ENCODE measurements at places on chromosomes 12 and 14.

DNA sequence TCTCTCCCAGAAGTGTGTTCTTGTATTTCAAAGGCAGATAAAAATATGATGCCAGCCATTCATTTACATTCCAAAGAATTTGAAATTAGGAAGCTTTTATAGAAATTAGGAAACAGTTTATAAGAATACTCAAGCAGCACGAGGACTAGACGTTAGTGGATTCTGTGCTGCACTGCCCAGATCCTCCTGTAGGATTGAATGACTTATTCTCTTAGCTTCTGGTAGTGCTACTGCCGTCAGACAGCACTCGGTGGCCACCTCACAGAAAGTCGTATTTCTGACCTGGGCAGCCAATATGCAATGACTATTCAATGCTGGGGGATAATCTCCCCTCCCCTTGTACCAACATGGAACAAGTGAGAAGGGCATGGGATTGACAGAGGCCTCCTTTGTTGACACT, 326.4 kb downstream of the RPL10L start:
- H3K36me3 ChIP-seq: no peaks in the 10 kb centered on the region
- H3K27ac ChIP-seq: no peak overlapping the region
- no peak overlapping the region for H3K4me3 ChIP-seq

DNA sequence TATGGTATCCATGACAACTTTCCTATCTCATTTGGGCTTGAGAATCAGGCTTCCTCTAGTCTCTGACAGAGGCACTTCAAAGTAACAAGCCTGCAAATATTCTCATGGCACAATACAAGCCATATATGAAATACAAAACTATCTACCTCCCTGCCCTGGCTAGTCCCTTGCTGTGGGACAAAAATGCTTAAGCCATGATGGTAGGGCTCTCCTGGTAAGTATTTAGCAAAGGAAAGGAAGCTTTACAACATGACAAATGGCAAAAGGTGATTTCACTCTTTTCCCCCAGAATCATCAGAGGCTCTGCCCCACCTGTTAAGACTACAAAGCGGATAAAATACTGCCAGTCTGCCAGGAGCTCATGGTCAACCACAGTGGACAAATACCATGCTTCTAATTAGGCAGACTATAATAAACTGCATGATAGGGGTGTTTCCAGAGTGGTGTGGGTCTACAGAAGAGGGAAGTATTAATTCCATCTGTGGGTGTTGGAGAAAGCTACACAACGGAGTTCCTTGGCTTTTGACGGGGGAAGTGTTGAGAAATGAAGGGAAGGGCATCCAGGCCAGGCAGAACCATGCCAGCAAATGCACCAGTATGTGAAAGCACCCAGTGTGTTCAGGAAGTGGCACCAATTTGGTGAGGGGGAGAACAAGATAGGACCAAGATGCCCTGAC, 92.9 kb downstream of the SPTSSA start:
- peaks cover 5% of the 10 kb centered on the region for H3K27me3 ChIP-seq
- H3K4me1 ChIP-seq: no peaks in the 10 kb centered on the region
- H3K4me3 ChIP-seq: no peak overlapping the region
- no peaks in the 10 kb centered on the region for H3K36me3 ChIP-seq

DNA sequence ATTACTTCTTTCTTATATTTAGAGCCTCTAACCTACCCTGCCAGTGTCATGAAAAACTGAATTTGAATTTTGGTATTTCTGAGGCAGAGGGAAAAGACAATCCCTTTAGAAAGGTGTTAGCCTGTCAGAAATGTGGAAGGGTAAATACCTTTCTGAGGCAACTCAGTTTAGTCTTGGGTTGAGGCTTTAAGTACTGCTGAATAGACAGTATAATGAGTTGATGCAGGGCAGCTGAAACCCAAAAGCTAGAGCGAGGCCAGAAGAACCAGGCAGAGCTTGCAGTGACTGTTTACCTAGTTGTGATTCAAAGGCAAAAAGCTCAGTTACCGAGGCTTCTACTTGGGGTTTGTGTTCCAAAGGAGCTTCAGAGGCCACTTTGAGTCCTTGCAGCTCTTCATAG, 18.7 kb downstream of the ZC2HC1C start:
- H3K4me3 ChIP-seq: no peak overlapping the region
- H3K27me3 ChIP-seq: no peaks in the 10 kb centered on the region
- peaks cover 23% of the 10 kb centered on the region for H3K36me3 ChIP-seq

GRCh38 chr14:94483729-94484275, 7.8 kb upstream of the SERPINA9 start:
- H3K4me1 ChIP-seq: peaks cover 53% of the 10 kb centered on the region
- H3K27me3 ChIP-seq: peaks cover 3% of the 10 kb centered on the region
- no peak overlapping the region for H3K4me3 ChIP-seq
- H3K27ac ChIP-seq: peak overlapping the region; percentile 24

DNA sequence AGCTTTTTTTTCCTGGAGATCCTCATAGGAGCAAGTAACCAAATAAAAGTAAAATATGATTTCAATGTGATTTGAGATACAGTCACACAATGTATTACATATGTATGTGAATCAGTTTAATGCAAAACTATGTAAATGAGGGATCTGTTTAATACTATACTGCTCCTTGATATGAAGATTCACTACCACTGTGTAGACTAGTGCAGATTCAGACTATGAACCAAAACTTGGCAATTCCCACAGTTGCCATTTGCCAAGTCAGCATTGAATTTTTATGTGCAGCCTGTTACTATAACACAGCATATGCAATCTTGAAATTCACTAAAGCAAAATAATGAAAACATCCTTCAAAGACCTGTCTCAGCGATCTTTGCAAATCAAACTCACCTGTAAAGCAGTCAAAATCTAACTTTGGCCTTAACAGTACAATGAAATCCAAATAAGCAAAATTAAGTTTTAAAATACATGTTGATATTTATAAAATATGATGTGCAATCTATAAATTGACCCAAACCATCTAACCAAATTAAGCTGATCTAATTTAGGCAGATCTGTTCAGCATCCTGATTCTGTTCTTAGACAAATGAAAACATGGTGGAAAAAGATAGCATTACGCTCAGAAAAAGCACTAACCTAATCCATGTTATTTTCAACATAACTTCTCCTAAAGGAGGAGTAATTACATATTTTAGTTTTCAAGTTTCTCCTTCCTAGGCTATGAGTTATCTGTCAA, 25.5 kb upstream of the LMNTD1 start:
- peaks cover 1% of the 10 kb centered on the region for H3K36me3 ChIP-seq
- no peaks in the 10 kb centered on the region for H3K4me1 ChIP-seq
- no peak overlapping the region for H3K4me3 ChIP-seq
- H3K27me3 ChIP-seq: no peaks in the 10 kb centered on the region
- DNase-seq: no peak

- H3K27me3 ChIP-seq: no peaks in the 10 kb centered on the region
- no peak overlapping the region for H3K4me3 ChIP-seq
- H3K36me3 ChIP-seq: no peaks in the 10 kb centered on the region
- no peak overlapping the region for H3K27ac ChIP-seq
- no peak for DNase-seq
- H3K4me1 ChIP-seq: peaks cover 11% of the 10 kb centered on the region
These were observed 32.2 kb downstream of the GPR19 start for GRCh38 chr12:12663644-12664294.

DNA sequence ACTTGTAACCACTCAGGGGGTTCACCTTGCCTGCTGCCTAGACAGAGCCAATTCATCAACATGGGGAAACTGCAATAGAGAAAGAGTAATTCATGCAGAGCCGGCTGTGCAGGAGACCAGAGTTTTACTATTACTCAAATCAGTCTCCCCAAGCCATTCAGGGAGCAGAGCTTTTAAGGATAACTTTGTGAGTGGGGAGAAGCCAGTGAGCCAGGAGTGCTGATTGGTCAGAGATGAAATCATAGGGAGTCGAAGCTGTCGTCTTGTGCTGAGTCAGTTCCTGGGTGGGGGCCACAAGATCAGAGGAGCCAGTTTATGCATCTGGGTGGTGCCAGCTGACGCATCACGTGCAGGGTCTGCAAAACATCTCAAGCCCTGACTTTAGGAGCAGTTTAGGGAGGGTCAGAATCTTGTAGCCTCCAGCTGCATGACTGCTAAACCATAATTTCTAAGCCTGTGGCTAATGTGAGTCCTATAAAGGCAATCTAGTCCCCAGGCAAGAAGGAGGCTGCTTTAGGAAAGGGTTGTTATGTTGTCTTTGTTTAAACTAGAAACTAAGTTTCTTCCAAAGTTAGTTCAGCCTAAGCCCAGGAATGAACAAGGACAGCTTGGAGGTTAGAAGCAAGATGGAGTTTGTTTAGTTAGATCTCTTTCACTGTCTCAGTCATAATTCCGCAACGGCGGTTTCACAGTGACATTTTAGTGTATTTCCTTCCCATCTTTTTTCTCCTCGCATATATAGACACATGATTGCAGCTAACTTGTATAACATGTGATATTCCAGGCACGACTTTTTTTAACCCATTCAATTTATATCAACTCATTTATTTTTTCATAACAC, 68.9 kb upstream of the NCOR2 start:
- no peak for DNase-seq
- no peak overlapping the region for H3K4me3 ChIP-seq
- no peak overlapping the region for H3K27ac ChIP-seq
- H3K4me1 ChIP-seq: peaks cover 36% of the 10 kb centered on the region
- H3K27me3 ChIP-seq: no peaks in the 10 kb centered on the region

Measured in chondrocyte (in vitro differentiated cells).